Stimulated activated CD8-positive, alpha-beta memory T cell treated with anti-CD3 and anti-CD28 coated beads, Interleukin-4, amount 100 ng/mL, for 48 hours (primary cell): ENCODE measurements at places on chromosomes 1 and 21.

DNA sequence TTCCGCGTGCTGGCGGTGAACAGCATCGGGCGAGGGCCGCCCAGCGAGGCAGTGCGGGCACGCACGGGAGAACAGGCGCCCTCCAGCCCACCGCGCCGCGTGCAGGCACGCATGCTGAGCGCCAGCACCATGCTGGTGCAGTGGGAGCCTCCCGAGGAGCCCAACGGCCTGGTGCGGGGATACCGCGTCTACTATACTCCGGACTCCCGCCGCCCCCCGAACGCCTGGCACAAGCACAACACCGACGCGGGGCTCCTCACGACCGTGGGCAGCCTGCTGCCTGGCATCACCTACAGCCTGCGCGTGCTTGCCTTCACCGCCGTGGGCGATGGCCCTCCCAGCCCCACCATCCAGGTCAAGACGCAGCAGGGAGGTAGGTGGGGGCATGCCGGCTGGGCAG, 58.8 kb upstream of the KDM4A start:
- no peak for DNase-seq

DNA sequence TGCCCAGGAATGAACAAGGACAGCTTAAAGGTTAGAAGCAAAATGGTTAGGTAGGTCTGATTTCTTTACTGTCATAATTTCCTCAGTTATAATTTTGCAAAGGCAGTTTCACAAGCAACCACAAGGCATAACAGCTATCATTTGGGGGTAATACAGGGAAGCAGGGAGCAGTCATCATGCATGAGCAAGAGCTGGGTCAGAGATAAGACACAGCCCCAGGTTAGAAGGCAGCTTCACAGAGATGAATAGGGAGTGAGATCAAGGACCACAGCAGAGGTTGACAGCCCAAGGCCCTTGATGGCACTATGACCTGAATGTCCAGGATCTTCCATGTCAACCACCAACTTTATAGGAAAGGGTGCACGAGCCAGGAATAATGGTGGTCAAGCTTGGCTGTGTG, 9.0 kb upstream of the CSRP1 start:
- no peak for DNase-seq

- no peak for DNase-seq
Observed at GRCh38 chr1:59340411-59341307, 43.8 kb downstream of the FGGY start.

DNA sequence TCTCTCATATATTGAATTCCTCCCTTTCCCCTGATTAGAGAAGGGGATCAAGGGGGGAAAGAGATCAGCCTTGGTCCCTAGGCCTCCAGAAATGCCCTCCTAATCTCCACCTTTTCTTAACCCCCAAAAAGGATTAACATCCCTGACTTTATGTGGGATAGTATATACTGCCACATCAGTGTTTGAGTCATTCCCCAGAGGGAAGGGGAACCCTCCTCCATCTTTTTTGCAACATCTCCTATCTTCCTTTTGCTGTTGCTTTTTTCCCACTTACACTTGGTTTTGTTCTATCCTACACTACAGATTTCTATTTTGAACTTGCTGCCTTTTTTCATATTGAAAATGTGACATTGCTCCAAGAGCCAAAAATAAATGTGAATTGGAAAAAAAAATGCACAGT, 65.4 kb upstream of the PODN start:
- no peak for DNase-seq

DNA sequence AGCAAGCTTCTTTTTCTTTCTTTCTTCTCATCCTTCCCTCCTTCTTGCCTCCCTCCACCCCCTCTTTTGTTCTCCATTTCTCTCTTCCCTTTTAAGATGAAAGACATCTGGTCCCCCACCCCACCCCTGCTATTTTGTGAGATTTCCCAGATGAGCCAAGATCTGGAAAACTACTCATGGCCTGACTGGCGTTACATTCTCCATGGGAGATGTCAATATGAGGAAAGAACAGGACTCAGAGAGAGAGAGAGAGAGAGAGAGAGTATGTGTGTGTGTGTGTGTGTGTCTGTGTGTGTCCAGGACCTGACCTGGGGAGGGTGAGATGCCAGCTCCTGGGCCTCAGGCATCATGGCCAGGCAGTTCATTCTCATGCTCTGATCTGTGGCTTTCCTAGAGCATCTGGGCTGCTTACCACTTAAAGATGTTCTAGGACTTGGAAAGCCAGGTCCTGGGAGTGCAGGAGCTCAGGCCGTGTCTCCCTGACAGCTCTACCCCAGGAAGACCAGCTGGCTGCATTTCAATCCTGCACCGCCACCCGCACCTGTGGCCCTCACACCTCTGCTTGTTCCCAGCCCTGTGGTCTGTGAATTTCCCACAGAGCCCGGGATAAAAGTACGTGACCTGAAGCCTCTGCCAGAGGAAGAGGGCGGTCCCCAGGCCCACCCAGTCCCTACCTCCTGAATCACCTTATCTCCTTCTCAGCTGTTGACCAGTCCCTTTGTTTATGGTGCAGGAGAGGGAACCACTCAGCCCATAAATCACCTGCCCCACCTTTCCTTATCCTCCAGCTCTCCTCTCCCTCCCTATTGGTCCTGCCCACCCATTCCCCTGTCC, 3.2 kb upstream of the BEST4 start:
- DNase-seq = peak; percentile 14

GRCh38 chr1:234724516-234725176, 114.7 kb upstream of the IRF2BP2 start:
- DNase-seq = peak; percentile 50
